ENCODE measurements at places on chromosomes 3 and 15. TPM values are rescaled to one million over a fixed set of nuclear protein-coding genes. Genes with fewer than 3 reads are reported as not detected.

Gene MED12L
- total RNA-seq, result 0.65 TPM

Gene SHC4
- total RNA-seq, result 0.96 TPM

Gene GOLGA6L10
- 0.65 TPM for total RNA-seq

Gene ITPKA
- total RNA-seq, result 1.6 TPM

Gene CYP8B1
- not detected for total RNA-seq

Gene ANKRD63
- not detected for total RNA-seq

Gene NDUFB5
- total RNA-seq, result 79.1 TPM

Gene SCG5
- 0.57 TPM for total RNA-seq

Gene HEG1
- total RNA-seq, result 50.8 TPM

Gene ZNF662
- 3.2 TPM for total RNA-seq

Gene SLC35G2
- total RNA-seq, result 23.2 TPM

Measured in vein endothelial cell (primary cell).